Kidney epithelial cell (primary cell): ENCODE measurements at places on chromosomes 16 and 17.

- DNase-seq: no peak
Measured at GRCh38 chr16:50462793-50463507, 85.2 kb upstream of the NKD1 start.

- DNase-seq: no peak
Measured at GRCh38 chr17:38632334-38632733, 26.6 kb upstream of the SRCIN1 start.

DNA sequence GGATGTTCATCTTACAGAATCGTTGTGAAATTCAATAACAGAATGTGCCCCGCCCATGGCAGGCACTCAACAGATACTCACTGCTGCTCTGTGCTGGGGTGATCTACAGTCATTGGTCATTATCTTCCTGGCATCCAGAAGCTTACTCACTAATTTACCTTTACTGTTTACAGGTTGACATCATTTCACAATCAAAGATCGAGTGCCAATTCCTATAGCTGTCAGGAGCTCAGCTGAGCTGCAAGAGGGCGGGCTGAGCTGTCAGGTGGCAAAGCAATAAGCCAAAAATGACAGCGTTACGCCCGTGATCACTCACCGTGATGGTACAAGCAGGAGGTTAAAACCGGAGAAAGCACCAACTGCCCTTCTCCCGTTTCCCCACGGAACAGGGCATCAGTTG, 51.2 kb downstream of the LITAF start:
- no peak for DNase-seq

GRCh38 chr16:84286578-84287240, 8.0 kb upstream of the WFDC1 start:
- no peak for DNase-seq

- no peak for DNase-seq
Measured at GRCh38 chr17:75847614-75848522, 3.7 kb upstream of the UNC13D start.

GRCh38 chr17:80374732-80375585, 40.0 kb upstream of the ENDOV start:
- DNase-seq: no peak
